ENCODE measurements at places on chromosomes 4 and X.

DNA sequence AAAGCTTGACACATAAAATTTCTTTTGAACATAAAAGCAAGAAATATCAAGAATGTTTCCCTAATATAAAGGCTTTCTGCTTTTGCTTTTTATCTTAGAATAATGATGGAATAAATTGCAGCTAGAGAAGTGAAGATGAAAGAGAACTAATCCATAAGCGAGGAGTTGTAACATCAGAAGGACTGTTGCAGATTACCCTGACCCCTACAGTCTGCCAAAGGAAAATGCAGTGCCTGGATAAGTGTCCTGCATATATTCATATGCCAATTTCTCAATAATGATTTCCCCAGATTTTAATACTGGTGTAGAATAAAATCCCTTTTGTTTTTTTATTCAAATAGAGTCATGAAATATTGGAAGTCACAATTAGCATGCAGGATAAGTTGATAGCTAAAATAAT lies 115.9 kb downstream of the MAGEC2 start:
- peak; percentile 0 for DNase-seq

DNA sequence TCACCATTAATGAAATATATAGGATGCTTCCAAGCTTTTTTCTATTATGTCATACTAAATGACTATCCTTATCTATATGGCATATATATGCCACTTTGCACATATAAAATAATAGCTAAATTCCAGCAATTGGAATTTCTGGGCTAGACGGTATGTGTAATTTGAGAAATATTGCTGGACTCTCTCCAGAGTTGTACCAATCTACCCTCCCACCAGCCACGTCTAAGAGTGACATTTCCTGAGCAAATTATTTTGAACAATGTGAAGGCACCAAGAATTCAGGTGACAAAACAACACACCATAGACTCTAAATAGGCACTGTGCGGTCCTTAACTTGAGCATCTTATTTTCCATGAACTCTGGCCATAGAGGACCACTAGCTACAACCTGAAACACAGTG lies 62.3 kb downstream of the RFC1 start:
- DNase-seq: no peak

DNA sequence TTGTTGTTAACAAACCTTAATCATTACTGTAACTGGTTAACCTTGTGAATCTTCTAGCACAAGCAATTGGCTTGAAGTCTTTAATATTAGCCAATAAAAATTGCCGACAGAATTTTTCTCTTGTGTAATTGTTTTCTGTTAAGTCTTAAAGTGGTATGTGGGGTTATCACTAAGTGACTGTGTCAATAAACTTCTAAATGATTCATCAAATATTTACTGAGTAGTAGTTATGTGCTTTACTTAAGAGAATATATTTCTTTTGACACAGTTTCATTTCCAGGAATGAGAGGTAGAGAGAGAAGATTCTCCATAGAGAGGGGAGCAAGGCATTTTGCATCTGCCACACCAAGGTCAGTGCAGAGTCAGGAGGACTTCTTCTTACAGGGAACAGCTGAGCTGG lies 2361.6 kb upstream of the AGA start:
- no peak for DNase-seq

DNA sequence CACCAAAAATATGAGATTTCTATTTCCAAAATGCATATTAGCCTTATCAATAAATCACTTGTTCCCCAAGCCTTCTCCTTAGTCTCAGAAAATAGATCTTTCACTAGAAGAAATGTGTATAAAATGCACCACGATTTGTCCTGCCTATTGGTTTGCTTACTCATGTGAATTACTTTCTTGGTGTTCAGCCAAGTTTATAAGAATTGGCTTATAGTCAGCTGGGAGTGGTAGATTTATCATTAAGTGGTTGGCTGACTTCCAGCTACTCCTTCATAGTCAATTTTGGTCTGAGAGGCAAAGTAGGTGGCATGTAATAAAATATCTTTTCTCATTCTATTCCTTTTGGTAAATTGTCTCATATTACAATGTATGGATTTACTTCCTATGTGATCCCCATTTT lies 1.3 kb downstream of the SULT1E1 start:
- peak; percentile 44 for DNase-seq

- DNase-seq: peak; percentile 4
Observed at GRCh38 chr4:6647582-6648230, 7.2 kb downstream of the MRFAP1 start.
